ENCODE measurements at places on chromosomes 16 and 17. TPM values are rescaled to one million over a fixed set of nuclear protein-coding genes. Genes with fewer than 3 reads are reported as not detected.

LPO gene
- not detected for total RNA-seq

ZNF385C gene
- not detected for total RNA-seq

CACNA1G gene
- total RNA-seq: not detected

KRT13 gene
- total RNA-seq: not detected

EIF4A3 gene
- 119 TPM for total RNA-seq

MAP2K6 gene
- 2.5 TPM for total RNA-seq

ODAD4 gene
- 0.18 TPM for total RNA-seq

PRR11 gene
- total RNA-seq: 8.7 TPM

ASGR2 gene
- total RNA-seq: not detected

NHLRC4 gene
- 1.0 TPM for total RNA-seq

OR3A2 gene
- total RNA-seq: not detected

ZNF319 gene
- total RNA-seq: 3.3 TPM

RHBDL1 gene
- total RNA-seq: 0.47 TPM

CD300LB gene
- not detected for total RNA-seq

KRTAP4-3 gene
- not detected for total RNA-seq

PAFAH1B1 gene
- total RNA-seq: 90.3 TPM

SMIM36 gene
- total RNA-seq: not detected

TEDC2 gene
- 6.3 TPM for total RNA-seq

AARSD1 gene
- 26.8 TPM for total RNA-seq

KRT31 gene
- not detected for total RNA-seq

ZPBP2 gene
- not detected for total RNA-seq

HBQ1 gene
- total RNA-seq: 0.38 TPM

MT1A gene
- 3.3 TPM for total RNA-seq

PNMT gene
- total RNA-seq: not detected

NT5C3B gene
- total RNA-seq: 54.4 TPM

TNFRSF12A gene
- 136 TPM for total RNA-seq

CDRT4 gene
- 2.5 TPM for total RNA-seq
